Lower lobe of right lung (tissue), 2 donors: ENCODE measurements at places on chromosomes 12 and 14. TPM values are rescaled to one million over a fixed set of nuclear protein-coding genes. Genes with fewer than 3 reads are reported as not detected.

SRRM4 gene
- total RNA-seq: not detected

ASCL1 gene
- total RNA-seq: 0.15 TPM

DNA sequence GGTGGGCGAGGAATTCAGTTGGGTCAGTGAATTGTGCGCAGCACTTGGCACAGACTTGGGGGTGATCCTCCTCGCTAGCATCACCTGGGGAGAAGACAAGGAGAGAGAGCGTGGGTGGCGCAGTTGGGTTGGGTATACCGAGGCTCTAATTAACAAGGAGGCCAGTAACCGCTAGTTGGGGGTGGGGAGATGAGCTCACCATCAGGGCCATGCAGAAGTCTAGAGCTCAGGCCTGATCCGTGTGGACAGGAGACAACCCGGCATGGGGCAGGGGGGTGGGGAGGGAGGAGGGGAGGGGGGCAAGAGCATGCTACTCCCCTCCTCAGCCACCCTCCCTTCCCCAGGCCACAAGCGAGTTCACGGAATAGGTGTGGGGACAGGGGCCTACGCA lies 580 bp downstream of the SALL2 start:
- peaks cover 22% of the 10 kb centered on the region for H3K4me1 ChIP-seq
- H3K36me3 ChIP-seq: no peaks in the 10 kb centered on the region
- DNase-seq: no peak

DNA sequence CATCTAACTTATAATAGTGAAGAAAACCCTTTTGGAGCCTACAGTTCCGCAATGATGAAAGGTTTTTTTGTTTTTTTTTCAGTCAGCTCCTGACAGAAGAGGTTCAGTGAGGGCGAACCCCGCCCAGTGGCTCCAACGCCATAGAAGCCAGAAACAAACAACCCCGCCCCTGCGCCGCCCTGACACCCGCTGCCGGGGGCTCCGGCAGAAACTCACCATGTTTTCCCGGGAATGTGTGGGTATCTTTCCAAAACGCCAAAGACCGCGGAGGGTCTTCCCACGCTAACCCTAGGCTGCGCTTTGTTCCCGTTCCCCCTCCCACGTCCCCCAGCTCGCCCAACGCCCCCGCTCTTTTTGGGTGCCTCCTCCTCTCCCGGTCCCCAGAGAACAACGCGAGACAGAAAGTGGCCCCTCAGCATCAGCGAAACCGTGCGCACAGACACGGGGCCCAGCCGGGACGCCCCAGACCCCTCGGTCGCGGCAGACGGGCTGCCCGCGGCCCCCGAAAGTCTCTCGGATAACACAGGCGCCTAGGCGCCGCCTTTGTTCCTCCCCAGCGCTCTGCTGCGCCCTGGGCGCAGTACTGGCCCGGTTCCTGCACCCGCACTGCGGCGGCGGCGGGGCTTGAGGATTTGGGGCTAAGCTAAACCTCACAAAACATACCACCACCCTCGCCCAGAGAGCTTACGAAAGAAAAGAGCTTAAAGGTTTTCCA lies 522 bp downstream of the TUBA1A start:
- H3K4me1 ChIP-seq: peaks cover 12% of the 10 kb centered on the region
- H3K27ac ChIP-seq: peak overlapping the region; percentile 100
- H3K27me3 ChIP-seq: no peaks in the 10 kb centered on the region
- H3K36me3 ChIP-seq: peaks cover 34% of the 10 kb centered on the region
- H3K4me3 ChIP-seq: peak overlapping the region; percentile 91

- H3K4me3 ChIP-seq: no peak overlapping the region
- no peaks in the 10 kb centered on the region for H3K27me3 ChIP-seq
- no peak overlapping the region for H3K27ac ChIP-seq
These were observed 338.1 kb upstream of the TMEM132C start for GRCh38 chr12:127928615-127929571.

DNA sequence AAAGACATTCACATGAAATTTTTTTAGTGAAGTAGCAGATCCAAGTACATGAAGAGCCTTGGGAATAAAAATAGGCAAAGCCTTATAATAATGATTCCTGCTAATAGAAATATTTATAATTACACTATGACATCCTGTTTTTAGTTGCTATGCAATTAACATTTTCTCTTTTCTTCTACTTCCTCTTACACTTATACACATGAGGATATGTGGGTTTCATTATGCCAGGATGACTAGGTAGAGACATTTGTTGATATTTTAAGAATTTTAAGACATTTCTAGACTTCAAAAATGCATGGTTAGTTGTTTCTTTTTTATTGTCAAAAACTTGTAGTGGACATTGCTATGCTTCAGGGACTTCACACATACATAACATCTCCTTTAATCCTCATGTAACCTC lies 326.8 kb downstream of the SYT1 start:
- H3K27ac ChIP-seq: no peak overlapping the region
- H3K27me3 ChIP-seq: no peaks in the 10 kb centered on the region
- no peak overlapping the region for H3K4me3 ChIP-seq
- no peak for DNase-seq
- no peaks in the 10 kb centered on the region for H3K36me3 ChIP-seq
- H3K4me1 ChIP-seq: no peaks in the 10 kb centered on the region

ABCC9 gene
- total RNA-seq: 27.5 TPM

DNA sequence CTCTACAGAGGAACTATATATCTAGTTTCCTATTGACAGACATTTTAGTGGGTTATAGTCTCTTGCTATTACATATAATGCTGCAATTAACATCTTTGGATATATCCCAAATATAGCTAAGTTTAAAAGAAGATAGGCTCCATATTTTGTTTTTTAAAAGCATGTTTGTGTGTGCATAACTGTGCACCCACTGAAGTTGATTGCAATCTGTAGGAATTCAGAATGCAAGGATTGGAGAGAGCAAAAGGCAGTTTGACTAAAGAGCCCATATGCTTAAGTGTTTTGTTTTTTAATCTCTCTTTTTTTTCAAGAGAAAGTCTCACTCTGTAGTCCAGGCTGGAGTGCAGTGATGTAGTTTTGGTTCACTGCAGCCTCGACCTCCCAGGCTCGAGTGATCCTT lies 9.4 kb upstream of the ABCD4 start:
- no peak for DNase-seq
- no peak overlapping the region for H3K27ac ChIP-seq
- H3K4me3 ChIP-seq: no peak overlapping the region
- H3K4me1 ChIP-seq: no peaks in the 10 kb centered on the region
- no peaks in the 10 kb centered on the region for H3K27me3 ChIP-seq

- peaks cover 7% of the 10 kb centered on the region for H3K36me3 ChIP-seq
- no peak for DNase-seq
- peaks cover 18% of the 10 kb centered on the region for H3K27me3 ChIP-seq
- peak overlapping the region; percentile 72 for H3K27ac ChIP-seq
- peaks cover 63% of the 10 kb centered on the region for H3K4me1 ChIP-seq
These were observed 3.2 kb downstream of the AJUBA start for GRCh38 chr14:22978981-22979671.

- no peak for DNase-seq
- no peak overlapping the region for H3K4me3 ChIP-seq
- H3K36me3 ChIP-seq: no peaks in the 10 kb centered on the region
- H3K4me1 ChIP-seq: no peaks in the 10 kb centered on the region
- no peaks in the 10 kb centered on the region for H3K27me3 ChIP-seq
These were observed 13.3 kb downstream of the C12orf75 start for GRCh38 chr12:105343836-105344235.

DNA sequence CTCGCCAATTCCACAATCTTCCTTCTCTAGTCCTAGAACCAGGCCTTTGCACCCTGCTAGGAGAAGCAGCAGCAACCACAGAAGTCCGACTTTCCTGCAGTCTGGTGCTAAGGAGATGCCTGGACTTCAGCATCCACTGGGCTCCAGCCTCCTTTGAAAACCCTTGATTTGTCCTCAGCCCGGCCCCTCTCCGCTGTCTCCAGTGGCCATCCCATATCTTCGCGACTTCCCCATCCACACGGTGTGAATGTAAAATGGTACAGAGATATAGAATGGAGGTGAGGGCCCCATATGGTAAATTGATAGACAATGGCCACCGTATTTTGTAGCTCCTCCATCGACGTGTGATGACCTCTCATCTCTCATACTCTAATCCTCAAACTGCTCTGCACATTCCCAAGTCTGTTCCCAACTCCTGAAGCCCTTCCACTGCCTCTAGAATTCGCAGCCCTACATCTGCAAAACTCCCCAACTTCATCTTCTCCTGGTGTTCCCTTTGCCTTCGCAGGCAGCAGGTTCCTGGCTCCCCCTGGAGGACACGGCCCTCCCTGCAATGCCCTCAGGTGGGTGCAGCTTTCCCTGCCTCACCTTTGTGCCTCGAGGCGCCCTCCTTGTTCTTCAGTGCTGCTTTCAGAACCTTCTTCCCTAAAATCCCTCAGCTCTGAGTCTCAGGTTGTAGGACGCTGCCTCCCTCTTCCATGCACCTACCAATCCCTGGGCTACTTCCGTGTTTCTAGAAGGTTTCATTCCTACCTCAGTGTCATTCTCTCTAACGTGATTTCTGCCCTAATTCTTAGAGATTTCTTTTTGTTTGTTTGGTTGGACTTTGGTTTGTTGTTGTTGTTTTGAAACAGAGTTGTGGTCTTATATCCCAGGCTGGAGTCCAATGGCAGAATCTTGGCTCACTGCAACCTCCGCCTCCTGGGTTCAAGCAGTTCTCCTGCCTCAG lies 36.7 kb downstream of the TMBIM6 start:
- no peak overlapping the region for H3K4me3 ChIP-seq
- no peaks in the 10 kb centered on the region for H3K4me1 ChIP-seq
- H3K27me3 ChIP-seq: no peaks in the 10 kb centered on the region
- no peaks in the 10 kb centered on the region for H3K36me3 ChIP-seq
- no peak overlapping the region for H3K27ac ChIP-seq

- H3K4me3 ChIP-seq: no peak overlapping the region
- DNase-seq: no peak
- H3K4me1 ChIP-seq: peaks cover 53% of the 10 kb centered on the region
- H3K36me3 ChIP-seq: peaks cover 100% of the 10 kb centered on the region
- H3K27ac ChIP-seq: peak overlapping the region; percentile 67
These were observed 12.4 kb downstream of the TNS2 start for GRCh38 chr12:53062011-53062961.

DNA sequence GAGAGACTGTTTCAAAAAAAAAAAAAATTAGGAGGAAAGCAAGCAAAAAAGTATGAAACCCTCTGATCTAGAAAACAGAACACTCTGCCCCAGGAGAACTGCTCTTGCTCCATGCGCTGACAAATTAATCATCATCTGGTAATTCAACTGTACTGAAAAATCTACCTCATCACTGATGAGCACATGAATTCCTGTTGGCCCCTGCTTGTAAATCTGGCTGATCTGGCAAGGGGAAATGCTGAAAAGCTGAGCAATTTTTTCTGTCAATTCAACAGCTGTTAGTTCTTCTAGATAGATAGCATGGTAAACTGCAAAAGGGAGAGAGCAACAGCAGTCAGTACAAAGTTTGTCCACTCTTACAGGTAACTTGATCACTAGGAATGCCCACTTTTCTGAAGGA lies 15.2 kb upstream of the CSRNP2 start:
- no peaks in the 10 kb centered on the region for H3K27me3 ChIP-seq
- no peak overlapping the region for H3K27ac ChIP-seq
- H3K4me3 ChIP-seq: no peak overlapping the region
- DNase-seq: no peak
- H3K4me1 ChIP-seq: no peaks in the 10 kb centered on the region

- H3K4me1 ChIP-seq: no peaks in the 10 kb centered on the region
- no peak for DNase-seq
- H3K27ac ChIP-seq: no peak overlapping the region
- H3K36me3 ChIP-seq: no peaks in the 10 kb centered on the region
- H3K27me3 ChIP-seq: peaks cover 4% of the 10 kb centered on the region
These were observed 88.8 kb downstream of the FBXL14 start for GRCh38 chr12:1505576-1505975.

ANO4 gene
- 0.74 TPM for total RNA-seq

MAP3K9 gene
- 9.4 TPM for total RNA-seq

DNA sequence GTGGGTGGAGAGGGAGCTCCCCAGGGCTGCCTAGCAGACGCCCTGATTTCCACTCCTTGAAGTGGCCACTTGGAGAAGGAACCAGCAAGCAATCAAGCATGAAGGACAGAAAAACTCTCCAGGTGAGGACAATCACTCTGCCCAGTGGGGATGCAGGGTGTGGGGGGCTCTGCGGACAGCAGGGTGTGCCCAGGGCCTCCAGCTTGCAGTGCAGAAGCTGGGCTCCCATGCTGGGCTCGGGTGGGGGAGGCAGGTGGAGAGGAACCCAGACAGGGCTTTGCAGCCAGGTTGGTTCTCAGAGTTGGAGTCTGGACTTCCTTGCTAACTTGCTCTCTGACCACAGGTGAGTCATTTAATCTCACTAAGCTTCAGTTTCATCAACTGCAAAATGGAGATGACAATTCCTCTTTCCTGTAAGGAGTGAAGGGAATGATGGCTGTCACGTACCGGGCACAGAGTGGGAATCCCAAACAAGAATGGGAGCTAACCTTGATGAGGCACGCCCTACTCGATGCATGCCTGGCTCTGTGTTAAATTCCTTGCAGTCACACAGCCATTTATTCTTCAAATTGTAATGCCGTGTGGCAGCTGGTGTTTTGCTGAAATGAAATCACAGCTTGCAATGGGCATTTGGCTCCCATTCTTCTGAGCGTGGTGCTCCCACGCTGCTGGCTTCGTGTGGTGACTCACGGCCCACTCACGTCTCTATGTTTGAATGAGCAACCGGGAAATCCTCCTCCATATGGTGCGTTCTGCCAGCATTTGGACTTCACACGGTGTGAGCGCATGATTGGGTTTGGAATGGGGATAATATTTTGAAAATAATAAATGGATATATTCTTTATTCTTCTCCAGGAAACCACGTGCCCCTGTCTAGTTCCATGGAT lies 75.2 kb downstream of the PRIMA1 start:
- no peak for DNase-seq
- H3K27me3 ChIP-seq: peaks cover 19% of the 10 kb centered on the region
- no peak overlapping the region for H3K4me3 ChIP-seq
- no peak overlapping the region for H3K27ac ChIP-seq

NELL2 gene
- 6.6 TPM for total RNA-seq

OR6J1 gene
- total RNA-seq: not detected

SERPINA9 gene
- not detected for total RNA-seq

DNA sequence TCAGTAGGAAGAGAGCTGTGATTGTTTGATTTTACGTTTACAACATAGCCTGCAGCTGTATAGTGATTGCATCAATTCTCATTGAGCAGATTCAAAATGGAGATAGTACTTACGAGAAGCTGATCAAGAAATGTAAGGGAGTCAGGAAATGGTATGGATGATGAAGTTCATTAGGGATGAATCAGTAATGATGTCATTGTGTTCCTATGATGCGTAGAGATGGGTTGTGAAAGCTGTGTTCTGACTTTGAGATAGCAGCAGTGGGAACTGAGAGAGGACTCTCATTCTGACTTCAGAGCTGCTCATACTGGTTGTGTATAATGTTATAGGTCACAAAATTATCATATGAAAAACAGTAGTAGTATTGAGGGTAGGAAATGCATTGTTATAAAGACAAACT lies 44.0 kb downstream of the TTLL5 start:
- H3K4me1 ChIP-seq: no peaks in the 10 kb centered on the region
- DNase-seq: no peak
- H3K36me3 ChIP-seq: peaks cover 39% of the 10 kb centered on the region
- H3K27me3 ChIP-seq: no peaks in the 10 kb centered on the region
- no peak overlapping the region for H3K27ac ChIP-seq

KRT83 gene
- total RNA-seq: not detected
